ENCODE measurements at places on chromosomes 1 and 21.
A peak's percentile ranks its signal among the peaks of the same experiment; 100 is the strongest.

DNA sequence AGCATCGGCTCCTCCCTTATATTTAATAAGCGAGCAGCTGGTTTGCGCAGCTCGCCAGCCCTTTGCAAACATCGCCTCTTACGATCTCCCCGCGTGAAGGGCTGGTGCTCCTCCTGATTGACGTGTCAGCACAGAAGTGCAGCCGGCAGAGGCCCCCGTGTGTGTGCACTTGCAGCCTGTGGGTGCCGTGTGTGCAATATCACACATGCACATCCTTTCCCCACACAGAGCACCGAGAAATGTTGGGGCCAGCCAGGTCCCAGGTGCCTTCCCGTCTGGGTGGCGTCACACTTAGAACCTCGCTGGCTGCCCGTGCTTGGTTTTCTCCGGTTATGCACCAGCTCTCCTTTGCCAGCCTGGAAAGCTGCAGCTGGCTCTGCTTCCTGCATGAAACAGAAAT, 126.6 kb upstream of the AJAP1 start:
- no peak for DNase-seq

GRCh38 chr1:42335809-42336518, 929 bp upstream of the FOXJ3 start:
- no peak for DNase-seq

DNA sequence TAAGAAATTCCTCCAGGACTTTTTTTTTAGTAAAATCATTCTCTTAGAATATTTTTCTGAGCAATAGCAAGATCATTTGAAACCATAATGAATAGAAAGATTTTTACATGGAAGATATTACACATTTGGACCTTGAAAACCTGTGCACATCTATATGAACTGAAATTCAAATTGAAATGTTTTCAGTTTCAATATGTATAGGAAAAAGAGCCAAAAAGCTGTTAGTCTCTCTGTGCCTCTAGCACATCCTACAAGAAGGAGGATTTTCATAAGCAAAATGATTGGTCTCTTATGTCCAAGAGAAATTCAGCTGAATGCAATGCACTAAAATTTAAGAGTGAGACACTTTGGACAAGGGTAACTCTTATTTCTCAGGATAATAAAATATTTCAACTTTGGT, 8.2 kb downstream of the HMCN1 start:
- DNase-seq: no peak

DNA sequence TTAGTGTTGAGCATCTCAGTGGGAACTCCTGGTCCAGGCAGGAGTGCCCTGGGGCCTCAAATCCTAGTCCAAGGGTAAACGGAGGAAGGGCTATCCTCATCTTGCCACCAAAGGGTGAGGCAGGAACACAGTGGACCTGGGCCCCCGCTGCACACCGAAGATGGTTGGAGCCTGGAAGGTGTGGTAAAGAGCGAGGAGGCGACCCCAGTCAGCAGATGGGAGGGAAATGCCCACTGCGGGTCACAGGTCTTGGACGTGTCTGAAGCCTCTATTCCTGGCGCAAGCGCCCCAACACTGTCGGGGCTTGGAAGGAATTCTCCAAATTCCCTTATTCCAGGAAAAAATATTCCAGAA, 38.5 kb upstream of the SYNC start:
- no peak for DNase-seq

DNA sequence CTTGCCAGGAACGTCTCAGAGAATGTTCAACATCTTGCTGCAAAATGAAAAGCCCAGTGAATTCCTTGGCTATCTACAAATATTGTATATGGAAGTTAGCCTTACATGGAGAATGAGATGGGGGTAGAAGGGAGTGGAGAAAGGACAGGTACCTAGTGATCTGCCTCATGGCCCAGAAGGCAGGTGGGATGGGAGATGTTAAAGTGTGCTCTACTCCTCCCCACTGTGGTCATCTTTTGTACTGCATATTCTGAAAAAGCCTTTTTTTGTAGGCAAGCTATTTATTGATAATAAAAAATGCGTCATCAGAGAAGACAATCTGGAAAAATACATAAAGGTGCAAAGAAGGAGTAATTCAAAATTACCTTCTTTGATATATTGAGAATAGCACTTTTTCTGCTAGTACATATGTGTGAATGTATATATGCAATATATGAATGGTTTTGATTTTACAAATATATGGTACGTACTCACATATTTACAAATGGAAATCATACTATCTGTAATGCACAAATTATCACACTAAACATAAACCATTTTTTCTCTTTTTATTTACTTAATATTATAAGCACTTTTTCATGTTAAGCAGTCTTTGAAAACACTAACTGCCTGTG, 19.1 kb upstream of the SLC5A9 start:
- DNase-seq: no peak

- DNase-seq: peak; percentile 99
These were observed 25.8 kb downstream of the OSBPL9 start for GRCh38 chr1:51642739-51643142.

DNA sequence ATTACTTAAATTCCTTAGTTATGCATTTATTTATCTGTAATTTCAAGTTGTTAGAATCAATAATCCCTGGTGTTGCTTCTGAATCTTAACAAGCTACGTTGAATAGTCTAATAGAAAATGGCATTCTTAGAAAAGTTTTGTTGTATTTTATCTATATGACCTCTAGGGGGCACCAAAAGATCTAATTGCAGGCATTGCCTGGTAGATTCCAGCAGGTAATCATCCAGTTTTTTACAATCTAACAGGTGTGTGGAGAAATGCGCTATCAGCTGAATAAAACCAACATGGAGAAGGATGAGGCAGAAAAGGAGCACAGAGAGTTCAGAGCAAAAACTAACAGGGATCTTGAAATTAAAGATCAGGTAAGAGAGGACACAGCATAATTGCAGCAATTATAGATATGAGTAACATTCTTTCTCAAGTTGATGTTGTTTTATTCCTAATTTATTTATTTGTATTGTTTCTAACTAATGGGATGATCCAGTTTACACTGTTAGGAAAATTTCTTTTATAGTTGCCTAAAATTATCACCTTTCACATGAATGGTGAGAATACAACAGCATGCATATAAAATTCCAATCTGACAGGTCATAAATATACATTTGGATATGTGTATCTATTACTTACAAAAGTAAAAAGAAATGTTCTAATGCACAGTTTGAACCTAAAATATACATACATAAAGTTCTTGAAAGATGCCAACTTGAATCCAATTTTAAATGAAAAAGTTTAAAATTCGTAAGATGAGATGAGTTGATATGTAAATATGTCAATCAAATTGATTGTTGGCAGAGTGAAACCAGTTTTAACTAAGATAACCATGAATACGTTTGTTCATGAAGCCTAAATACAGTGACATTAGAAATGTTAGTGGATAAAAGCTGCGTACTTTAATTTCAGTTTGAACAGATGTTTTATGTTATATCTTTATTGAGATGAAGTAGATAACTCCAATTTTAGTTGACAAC, 88.4 kb downstream of the SDCCAG8 start:
- no peak for DNase-seq

GRCh38 chr1:159177272-159177907, 6.0 kb downstream of the CADM3 start:
- DNase-seq: no peak

- peak; percentile 47 for DNase-seq
These were observed 132.3 kb downstream of the URB2 start for GRCh38 chr1:229758101-229759036.

Measured in BJ (cell line).